ENCODE measurements at places on chromosomes 2 and 18.

GRCh38 chr2:40330096-40330495, 121.8 kb downstream of the SLC8A1 start:
- DNase-seq: no peak

GRCh38 chr2:221203125-221203524, 369.0 kb downstream of the EPHA4 start:
- DNase-seq: no peak

DNA sequence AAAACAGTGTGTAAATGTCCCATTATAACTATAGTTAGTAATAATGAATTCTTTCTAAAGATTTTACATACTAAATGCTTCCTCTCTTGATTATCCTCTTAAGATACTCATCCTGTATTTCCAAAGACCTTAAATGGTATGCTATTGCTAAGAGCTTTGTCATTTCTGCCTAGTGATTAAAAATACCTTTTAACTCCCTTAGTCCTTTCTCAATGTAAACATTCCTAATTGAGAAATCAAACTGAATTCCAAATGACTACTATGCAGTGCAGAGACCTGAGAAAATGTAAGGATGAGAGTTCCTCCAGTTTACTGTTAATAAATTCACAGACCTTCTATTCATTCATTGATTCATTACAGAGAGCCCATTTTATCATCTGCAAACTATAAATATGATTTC, 86.9 kb downstream of the SOS1 start:
- DNase-seq: no peak

- no peak for DNase-seq
These were observed 707 bp downstream of the KRCC1 start for GRCh38 chr2:88054782-88055370.

DNA sequence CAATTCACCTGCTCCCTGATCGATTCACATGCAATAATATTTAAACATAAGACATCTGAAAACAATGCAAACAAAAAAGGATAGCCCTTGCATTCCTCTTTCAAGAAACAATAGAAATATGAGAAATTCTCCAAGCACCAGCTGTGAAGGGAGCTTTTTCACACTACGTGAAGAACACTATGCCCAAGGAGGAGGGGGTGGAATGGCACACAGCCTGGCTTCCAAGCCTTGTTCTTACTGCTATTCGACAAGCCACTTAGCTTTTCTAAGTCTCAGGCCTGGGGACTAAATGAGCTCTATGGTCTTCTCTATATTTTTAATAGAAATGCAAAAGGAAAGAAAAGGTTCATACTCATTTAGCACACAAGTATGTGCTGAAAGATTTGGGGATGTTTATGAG, 92.2 kb upstream of the CHRNA1 start:
- DNase-seq: no peak

DNA sequence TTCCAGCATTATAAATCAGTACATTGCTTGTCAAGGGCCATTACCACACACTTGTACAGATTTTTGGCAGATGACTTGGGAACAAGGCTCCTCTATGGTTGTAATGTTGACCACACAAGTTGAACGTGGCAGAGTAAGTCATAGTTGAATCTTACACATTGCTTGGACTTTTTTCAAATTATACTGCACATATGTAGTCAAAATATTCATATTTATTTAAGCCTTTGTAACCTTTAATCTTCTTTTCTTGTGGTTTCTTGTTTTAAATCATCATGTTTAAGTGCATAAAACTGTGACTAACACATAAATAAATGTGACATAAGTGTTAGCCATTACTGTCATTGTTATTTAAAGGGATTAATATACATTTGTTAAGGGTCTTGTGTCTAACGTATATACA, 52.1 kb upstream of the EPB41L5 start:
- no peak for DNase-seq

DNA sequence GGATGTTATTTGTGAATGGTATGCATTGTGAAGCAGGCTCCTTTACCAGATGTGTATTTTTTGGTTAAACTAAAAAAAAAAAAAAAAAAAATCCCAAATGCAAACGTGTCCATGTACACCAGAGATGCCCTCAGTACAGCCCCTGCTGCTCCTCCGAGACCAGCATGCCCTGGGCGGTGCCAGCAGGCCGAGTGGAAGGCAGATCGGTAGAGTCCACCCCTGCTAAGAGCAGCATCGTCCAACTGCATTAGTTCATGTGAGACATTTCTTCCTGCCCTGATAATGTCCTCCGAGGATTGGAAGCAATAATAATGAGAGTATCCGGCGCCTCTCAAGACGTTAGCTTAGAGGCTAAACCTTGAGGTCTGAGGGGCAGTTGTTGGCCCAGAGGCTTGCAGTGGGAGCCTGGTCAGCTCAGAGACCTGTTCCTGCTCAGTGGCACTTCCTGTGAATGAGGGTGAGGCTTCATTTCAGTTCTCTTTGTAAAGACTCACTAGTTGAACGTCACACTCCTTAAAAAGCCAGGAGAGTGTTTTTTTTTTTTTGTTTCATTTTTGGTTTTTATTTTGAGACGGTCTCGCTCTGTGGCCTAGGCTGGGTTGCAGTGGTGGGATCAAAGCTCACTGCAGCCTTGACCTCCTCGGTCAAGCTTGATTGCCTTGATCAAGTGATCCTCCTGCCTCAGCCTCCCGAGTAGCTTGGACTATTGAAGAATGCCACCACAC, 5.6 kb downstream of the SLC66A3 start:
- peak; percentile 49 for DNase-seq

DNA sequence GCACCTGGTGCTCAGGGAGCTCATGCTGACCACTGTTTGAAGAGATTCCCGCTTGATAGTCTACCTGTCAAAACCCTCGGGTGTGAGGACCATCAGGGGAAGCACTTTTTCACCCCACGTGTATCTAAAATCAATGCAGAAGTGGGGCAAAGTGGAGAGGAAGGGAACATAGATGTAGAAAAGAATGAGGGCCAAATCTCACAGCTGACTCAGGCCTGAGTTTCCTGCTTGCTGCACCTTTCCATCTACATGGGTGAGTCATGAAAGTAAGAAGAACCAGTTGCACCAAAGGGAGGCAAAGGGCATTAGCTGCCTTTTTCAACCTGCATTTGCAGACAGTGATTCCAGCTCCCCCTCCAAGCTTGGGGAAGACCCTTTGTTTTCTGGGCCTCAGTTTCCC, 100.2 kb upstream of the MYCN start:
- no peak for DNase-seq

DNA sequence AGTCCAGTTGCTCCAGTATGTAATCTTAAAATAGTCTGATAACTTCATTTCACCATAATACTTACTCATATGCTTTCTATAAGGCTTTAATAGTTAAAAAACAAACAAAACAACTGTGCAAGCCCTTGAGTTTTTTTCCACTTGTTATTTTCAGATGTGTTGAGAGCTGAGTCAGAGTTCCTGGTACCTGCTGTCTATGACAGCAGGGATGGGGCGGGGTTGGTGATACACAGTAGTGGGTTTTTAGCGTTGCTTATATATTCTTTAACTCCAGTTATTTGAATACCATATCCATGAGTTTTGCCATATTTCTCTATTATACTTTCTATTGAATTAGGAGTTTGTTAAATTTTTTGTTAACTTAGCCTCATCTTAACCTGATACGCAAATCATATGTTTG, 5.0 kb downstream of the NAPG start:
- DNase-seq: no peak

GRCh38 chr2:70141902-70142589, 48.8 kb downstream of the C2orf42 start:
- no peak for DNase-seq

DNA sequence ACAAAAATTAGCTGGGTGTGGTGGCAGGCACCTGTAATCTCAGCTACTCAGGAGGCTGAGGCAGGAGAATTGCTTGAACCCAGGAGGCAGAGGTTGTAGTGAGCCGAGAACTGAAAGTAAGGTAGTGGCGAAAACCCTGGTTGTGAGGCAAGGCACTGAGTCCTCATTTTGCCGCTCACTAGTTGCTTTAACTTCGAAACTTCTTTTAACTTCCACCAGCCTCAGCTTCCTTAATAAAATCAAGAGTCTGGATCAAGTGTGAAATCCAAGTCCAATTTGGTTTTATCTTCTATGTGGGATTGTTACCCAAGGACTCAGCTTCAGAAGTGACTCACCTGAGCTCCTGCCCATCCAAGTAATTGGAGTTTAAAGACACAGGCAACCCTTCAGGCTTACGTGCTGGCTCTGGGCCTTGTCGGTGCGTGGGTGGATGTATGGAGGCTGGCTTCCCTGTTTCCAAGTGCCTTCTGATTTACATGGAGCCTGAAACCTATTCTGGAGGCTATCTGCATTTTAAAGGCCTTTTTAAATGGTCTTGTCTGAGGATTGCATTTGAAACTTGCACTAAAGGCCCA, 374.2 kb upstream of the ID2 start:
- peak; percentile 65 for DNase-seq

GRCh38 chr2:159128191-159128590, 158.3 kb downstream of the WDSUB1 start:
- DNase-seq: no peak

DNA sequence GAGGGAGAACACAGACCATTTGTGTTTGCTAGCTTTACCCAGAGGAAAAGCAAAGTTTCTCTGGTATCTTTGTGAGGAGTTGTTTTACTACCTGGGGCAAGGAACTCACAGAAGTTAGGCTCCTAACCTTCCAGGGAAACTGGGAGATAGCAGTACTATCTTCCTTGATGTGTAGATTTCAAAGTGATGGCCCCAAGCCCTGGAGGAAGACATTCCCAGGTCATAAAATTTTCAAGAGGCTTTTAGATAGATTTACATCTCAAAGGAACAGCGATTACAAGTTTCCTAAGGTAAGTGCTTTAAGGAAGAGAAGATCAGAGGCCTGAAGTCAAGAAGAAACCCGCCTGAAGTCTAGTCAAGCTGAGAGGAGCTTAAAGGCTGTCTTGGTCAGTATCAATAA, 1187.8 kb upstream of the TMEFF2 start:
- no peak for DNase-seq

GRCh38 chr18:9696112-9696511, 12.0 kb upstream of the RAB31 start:
- no peak for DNase-seq

DNA sequence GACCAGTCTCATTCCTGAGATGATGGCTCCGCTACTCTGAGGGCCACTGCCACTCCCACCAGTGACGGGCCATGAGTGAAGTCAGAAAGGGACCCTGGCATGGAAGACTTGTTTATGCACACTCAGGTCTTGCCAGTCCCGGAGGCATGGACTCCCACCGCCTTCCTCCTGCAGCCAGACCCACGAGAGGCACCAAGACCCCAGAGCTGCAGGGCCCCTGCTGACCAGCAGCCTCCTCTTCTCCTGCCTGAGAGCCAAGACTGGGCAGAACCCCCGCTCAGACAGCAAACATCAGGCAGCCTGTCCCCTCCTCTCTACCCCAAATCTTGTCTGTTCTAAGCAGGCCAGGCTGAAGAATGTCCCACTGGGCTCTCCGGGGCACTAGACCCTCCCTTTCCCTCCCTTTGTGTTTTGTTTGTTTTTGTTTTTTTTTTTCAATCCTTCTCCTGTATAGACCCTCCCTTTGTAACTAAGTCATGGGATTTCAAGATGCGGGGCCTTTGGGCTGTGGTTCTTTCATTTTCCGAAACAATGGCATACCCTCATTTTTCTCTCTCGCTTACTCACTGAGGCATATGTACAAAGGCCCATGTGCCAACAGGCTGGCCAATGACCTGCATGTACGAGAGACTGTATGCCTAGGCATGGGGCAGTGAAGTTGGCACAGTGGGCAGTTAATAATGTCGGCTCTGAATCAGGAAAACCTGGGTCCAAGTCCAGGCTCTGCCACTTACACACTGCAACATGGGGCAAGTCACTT, 24.3 kb upstream of the MAPRE3 start:
- no peak for DNase-seq

DNA sequence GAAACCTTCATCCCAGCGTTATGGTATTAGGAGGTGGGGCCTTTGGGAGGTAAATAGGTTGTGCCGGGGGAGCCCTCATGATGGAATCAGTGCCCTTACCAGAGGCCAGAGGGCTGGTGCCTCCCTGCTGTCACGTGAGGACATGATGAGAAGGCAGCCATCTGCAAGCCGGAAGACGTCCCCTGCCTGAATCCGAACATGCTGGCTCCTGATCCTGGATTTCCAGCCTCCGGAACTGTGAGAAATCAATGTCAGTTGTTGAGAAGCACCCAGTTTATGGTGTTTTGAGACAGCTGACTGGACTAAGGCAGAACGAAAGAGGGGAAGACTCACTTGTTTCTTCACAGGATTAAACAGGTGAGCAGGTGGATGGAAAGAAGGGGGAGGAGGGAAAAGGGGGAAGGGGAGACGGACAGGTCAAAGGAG, 13.0 kb upstream of the KLF11 start:
- DNase-seq: no peak

All from inflammatory macrophage (primary cell).